ENCODE measurements at places on chromosomes 6 and 20. TPM values are rescaled to one million over a fixed set of nuclear protein-coding genes. Genes with fewer than 3 reads are reported as not detected.

WFDC2 gene
- total RNA-seq = 183 TPM

PLAGL1 gene
- total RNA-seq = 46.0 TPM

DNA sequence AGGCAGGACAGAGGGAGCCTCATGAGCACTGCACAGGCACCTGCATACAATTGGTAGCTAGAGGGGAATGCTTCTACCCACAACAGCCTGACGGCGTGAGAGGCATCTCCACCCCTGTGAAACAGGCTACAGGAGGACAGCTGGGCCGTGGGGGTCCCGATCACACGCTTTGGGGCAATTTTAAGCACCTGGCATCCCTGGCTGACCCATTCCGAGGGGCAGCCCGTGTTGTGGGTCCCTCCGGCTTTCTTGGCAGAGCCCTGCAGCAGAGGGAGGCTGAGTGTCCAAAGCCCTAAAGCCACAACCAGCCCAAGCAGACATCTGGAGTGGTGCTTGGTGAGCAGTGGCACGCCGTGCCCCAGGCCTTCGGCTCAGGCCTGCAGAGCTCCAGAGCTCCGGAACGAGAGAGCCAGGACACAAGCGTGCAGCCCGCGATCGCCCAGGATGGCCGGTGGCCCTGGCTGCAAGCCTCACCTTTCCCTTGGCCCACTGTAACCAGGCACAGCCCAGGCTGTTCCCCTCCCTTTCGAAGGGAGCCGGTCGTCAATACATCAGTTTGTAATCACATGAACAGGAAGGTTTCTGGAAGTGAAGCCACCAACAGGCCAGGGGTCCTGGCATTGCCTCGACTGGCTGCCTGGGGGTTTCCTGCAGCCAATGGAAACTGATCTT, 81.4 kb downstream of the DLL1 start:
- DNase-seq = no peak

- DNase-seq = no peak
Measured at GRCh38 chr6:6466967-6467761, 121.4 kb upstream of the LY86 start.

- DNase-seq = no peak
Measured at GRCh38 chr6:62904687-62905086, 306.6 kb upstream of the FKBP1C start.

DNA sequence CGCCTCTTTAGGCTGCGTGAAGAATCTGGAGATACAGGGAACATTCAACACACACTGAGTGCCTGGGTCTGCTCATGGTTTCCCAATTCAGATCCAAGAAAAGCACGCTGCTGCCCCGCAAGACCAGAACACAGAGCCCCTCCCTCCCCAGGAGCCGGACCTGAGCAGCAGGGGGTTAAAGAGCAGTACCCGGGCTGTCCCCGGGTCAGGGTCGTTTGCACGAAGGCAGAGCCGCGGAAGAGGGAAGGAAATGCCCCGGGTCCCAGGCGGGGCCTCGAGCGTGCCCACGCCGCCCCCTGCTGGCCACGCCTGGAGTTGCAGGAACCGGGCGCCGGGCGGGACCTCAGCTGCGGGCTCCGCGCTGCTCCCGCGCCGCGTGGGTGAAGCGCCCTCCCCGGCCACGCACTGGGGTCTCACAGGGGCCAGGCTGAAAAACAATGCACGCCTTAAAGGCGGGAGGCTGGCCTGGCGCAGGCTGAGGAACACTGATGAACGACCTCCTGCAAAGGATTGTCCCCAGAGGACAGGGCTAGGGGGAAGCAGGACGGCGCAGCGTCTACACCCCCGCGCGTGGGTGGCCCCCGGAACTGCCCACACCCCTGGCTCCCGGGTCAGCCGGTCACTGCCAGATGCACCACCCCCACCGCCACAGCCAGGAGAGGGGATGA, 48.9 kb downstream of the ANKRD60 start:
- peak; percentile 79 for DNase-seq

DNA sequence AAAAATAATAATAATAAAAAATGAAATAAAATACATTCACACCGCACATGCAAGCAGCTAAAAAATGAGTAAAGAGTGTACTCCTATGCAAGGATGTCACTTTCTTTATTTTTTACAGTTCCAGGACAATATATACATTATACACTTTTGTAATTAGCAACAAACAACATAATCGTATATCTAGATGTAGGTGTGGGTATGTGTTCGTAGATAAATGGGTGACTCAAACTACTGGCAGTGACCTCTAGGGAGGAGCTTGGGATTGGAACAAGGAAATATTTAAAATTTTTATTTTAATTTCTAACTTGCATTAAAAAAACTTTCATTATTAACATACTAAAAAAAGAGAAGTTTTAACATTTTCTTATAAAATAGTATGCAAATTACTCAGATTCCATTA, 86.1 kb upstream of the MYLIP start:
- no peak for DNase-seq

All from mucosa of descending colon (tissue), 3 donors.